ENCODE measurements at places on chromosomes 1 and 21. TPM values are rescaled to one million over a fixed set of nuclear protein-coding genes. Genes with fewer than 3 reads are reported as not detected.

DNA sequence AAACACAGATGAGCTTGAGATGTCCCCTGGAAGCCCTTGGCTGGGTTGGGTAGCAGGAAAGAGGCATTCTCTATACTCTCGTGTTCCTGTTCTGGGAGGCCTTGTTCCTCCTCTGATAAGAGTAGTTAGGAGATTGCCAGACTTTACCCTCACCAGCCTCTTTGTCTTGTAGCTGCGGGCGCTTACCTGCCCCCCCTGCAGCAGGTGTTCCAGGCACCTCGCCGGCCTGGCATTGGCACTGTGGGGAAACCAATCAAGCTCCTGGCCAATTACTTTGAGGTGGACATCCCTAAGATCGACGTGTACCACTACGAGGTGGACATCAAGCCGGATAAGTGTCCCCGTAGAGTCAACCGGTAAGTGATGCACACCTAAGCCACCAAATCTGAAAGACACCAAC is 5.2 kb downstream of the AGO1 start:
- DNase-seq = peak; percentile 16
- no peak overlapping the region for H3K27ac ChIP-seq
- H3K36me3 ChIP-seq = peaks cover 56% of the 10 kb centered on the region
- H3K27me3 ChIP-seq = no peaks in the 10 kb centered on the region
- H3K4me1 ChIP-seq = peaks cover 40% of the 10 kb centered on the region

GRCh38 chr1:209790286-209791193 is 6.2 kb upstream of the C1orf74 start:
- H3K4me3 ChIP-seq = no peak overlapping the region
- DNase-seq = no peak
- H3K27me3 ChIP-seq = no peaks in the 10 kb centered on the region
- H3K4me1 ChIP-seq = peaks cover 51% of the 10 kb centered on the region
- peak overlapping the region; percentile 61 for H3K27ac ChIP-seq
- H3K36me3 ChIP-seq = peaks cover 49% of the 10 kb centered on the region

DNA sequence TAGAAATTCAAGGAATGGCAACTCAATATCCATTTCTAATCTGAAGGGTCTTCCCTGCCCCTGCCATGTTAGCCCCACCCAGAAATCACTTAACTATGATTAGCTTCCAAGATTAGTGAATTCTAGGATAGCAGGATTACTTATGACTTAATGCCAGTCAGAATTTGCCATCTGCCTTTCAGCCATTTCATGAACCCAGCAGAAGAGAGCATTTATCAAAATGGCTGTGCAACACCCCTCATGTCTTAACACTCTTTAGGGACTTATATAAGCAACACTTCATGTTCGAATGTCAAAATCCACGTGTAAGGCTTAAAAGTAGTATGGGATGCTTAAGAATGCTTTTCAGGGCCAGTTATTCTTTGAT is 288.5 kb downstream of the NFIA start:
- no peak overlapping the region for H3K4me3 ChIP-seq
- H3K27me3 ChIP-seq = no peaks in the 10 kb centered on the region
- DNase-seq = no peak
- no peaks in the 10 kb centered on the region for H3K4me1 ChIP-seq
- peaks cover 6% of the 10 kb centered on the region for H3K36me3 ChIP-seq
- H3K27ac ChIP-seq = no peak overlapping the region

The TNNI3K gene
- not detected for total RNA-seq

The MYBPH gene
- total RNA-seq = not detected

The AJAP1 gene
- 1.1 TPM for total RNA-seq
